Neural crest cell (in vitro differentiated cells): ENCODE measurements at places on chromosomes 16 and 17.

GRCh38 chr17:17685775-17686291 is 4.6 kb downstream of the RAI1 start:
- peak overlapping the region; percentile 74 for H3K4me3 ChIP-seq
- no peaks in the 10 kb centered on the region for H3K27me3 ChIP-seq
- peak overlapping the region; percentile 80 for H3K27ac ChIP-seq
- H3K4me1 ChIP-seq: peaks cover 60% of the 10 kb centered on the region

DNA sequence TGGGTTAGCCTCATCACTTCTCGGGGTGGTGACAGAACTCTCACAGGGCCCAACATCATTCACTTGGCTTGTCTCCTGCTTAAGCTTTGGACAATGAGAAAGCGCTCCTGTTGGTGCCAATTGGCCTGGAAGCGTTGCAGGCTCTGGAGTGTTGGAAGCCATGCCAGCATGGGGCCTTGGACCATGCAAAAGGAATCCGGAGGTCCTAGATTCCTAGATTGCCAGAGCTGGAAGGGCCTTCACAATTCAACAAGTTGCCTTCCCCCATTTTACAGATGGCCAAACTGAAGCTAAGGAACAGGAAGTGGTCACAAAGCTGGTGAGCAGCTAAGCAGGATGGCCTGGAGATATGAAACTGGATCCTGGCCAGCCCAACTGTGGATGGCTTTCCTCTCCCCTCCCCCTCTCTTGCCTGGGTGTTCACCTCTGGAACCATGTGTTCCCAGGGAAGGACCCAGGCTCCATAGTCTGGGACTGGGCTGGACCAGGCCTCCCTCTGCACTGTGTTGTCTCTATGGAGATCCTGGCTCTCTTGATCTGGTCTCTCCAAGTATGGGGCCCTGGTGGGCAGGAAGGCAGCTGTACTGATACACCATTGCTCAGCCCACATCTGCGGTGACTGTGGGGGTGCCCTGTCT is 6.0 kb upstream of the IGFBP4 start:
- H3K27me3 ChIP-seq: peaks cover 2% of the 10 kb centered on the region
- no peaks in the 10 kb centered on the region for H3K36me3 ChIP-seq
- no peaks in the 10 kb centered on the region for H3K4me1 ChIP-seq
- no peak overlapping the region for H3K4me3 ChIP-seq
- no peak overlapping the region for H3K27ac ChIP-seq
- DNase-seq: no peak

DNA sequence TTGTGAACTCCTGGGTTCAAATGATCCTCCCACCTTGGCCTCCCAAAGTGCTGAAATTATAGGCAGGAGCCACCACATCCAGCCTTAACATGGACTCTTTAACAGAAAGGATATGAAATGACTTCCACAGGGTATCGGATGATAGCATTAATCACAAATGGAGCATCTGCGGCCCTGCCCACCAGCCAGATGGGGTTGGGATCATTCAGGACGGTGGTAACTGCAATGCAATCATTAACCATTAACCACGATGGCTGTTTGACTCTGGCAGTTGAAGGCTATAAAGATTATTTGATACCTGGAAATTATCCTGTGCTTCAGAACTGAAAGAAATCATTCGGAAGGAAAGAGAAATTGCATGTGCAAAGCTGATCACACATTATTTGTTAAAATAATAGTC is 5.3 kb upstream of the CHST5 start:
- H3K4me1 ChIP-seq: no peaks in the 10 kb centered on the region
- no peak for DNase-seq
- no peak overlapping the region for H3K27ac ChIP-seq
- peaks cover 4% of the 10 kb centered on the region for H3K36me3 ChIP-seq
- H3K4me3 ChIP-seq: no peak overlapping the region
- no peaks in the 10 kb centered on the region for H3K27me3 ChIP-seq

GRCh38 chr17:79977161-79977631 is 58.5 kb downstream of the TBC1D16 start:
- peaks cover 14% of the 10 kb centered on the region for H3K4me1 ChIP-seq
- H3K27ac ChIP-seq: no peak overlapping the region
- H3K4me3 ChIP-seq: no peak overlapping the region
- no peak for DNase-seq

DNA sequence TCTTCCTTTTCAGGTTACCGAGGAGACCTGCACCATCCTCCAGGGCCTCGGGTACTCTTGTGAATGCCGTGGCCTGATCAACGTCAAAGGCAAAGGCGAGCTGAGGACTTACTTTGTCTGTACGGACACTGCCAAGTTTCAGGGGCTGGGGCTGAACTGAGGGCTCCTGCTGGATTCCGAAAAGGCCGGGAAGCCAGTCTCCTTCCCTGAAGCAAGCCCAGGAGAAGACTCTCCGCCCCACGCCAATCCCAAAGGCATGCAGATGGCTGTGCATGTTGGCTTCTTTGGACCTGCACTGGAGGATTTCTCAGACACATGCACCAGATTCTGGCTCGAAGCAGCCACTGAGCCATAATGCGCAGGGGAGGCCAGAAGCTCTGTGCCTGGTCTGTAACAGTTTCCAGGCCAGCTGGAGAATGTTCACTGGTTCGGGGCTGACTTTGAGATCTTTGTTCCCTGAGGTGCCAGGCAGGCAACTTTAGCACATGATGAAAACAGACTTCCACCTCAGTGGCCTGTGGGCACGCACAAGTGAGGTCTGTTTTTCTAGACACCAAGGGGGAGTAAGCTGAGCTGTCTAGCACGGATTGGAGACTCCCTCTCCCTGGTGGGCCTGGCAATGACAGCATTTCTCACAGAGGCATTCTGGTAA is 49.1 kb downstream of the ADCY7 start:
- H3K27me3 ChIP-seq: no peaks in the 10 kb centered on the region
- H3K4me3 ChIP-seq: no peak overlapping the region
- H3K36me3 ChIP-seq: peaks cover 21% of the 10 kb centered on the region
- DNase-seq: no peak
- peaks cover 10% of the 10 kb centered on the region for H3K4me1 ChIP-seq
- H3K27ac ChIP-seq: peak overlapping the region; percentile 84

- no peak overlapping the region for H3K27ac ChIP-seq
- H3K36me3 ChIP-seq: no peaks in the 10 kb centered on the region
- H3K4me1 ChIP-seq: peaks cover 30% of the 10 kb centered on the region
- H3K27me3 ChIP-seq: peaks cover 33% of the 10 kb centered on the region
- H3K4me3 ChIP-seq: peak overlapping the region; percentile 68
Measured at GRCh38 chr17:43714465-43715149, 44.0 kb downstream of the SOST start.

DNA sequence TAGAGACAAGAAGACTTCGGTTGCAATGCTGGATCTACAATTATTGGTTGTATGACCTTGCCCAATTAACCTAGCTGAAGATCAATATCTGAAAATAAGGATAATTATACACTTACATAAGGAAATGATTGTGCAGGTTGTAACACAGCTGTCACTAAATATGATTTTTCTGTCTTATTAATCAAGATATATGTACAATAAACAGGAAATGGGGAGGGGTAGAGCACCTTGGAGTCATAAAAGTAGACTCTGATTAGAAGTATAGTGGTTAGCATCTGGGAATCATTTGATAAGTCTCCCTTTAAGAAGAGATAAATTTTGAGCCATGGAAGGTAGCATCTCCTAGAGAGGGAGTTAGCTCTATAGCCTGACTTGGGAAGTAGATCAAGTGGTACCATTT is 369.2 kb downstream of the SHISA9 start:
- H3K36me3 ChIP-seq: no peaks in the 10 kb centered on the region
- H3K4me1 ChIP-seq: no peaks in the 10 kb centered on the region
- H3K4me3 ChIP-seq: no peak overlapping the region
- no peak overlapping the region for H3K27ac ChIP-seq
- H3K27me3 ChIP-seq: peaks cover 40% of the 10 kb centered on the region

- H3K27ac ChIP-seq: no peak overlapping the region
- H3K36me3 ChIP-seq: peaks cover 8% of the 10 kb centered on the region
- no peak overlapping the region for H3K4me3 ChIP-seq
- peaks cover 12% of the 10 kb centered on the region for H3K4me1 ChIP-seq
- DNase-seq: no peak
Measured at GRCh38 chr17:28396635-28397239, 9.3 kb downstream of the SLC46A1 start.

DNA sequence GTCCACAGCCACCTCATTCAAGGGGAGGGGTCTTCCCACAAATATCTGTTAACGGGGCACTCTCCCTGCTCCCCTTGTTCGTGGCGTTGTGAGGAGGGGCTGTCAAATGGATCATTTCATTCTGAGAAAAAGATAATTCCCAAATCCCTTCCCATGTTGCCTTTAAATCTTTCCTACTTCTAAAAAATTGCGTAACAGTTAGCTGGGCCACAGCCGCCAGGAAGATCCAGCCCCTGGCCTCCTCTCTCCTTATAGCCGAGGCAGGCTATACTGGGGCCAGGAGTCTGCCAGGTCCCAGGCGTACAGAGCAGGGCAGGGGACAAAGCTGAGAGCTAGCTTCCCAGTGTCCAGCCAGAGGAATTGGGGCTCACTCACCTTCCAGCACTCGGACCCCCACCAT is 430 bp downstream of the C16orf89 start:
- H3K27ac ChIP-seq: no peak overlapping the region
- no peaks in the 10 kb centered on the region for H3K36me3 ChIP-seq
- no peaks in the 10 kb centered on the region for H3K4me1 ChIP-seq
- no peak for DNase-seq
- no peak overlapping the region for H3K4me3 ChIP-seq

DNA sequence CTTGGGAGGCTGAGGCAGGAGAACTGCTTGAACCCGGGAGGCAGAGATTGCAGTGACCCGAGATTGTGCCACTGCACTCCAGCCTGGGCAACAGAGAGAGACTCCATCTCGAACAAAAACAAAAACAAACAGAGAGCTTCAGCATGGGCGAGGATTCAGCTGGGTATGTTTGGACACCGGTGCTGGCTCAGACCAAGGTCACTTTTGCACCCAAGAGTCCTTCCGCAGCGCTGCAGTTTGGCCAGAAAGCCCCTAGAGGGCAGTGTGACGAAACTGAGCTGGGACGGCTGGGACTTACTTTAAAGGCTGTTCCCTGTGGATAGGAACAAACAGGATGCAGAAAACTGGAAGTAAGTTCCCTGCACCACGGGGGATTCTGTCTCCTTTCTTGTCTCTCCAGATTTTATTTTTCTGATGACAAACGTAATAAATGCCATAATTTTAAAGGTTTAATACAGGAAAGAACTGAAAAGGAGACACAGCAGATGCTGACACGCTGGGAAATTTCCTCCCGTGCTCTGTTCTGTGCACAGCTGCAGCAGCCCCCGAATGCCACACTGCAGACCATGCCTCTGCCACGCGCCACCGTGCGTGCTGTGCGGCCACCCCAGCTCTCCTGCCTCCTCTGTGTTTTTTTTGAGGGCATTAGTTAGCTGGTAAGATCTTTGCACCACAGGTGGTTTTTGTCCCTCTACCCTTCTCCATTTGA is 25.2 kb upstream of the USP36 start:
- H3K27ac ChIP-seq: no peak overlapping the region
- H3K4me3 ChIP-seq: no peak overlapping the region
- peaks cover 5% of the 10 kb centered on the region for H3K4me1 ChIP-seq
- peaks cover 14% of the 10 kb centered on the region for H3K36me3 ChIP-seq

DNA sequence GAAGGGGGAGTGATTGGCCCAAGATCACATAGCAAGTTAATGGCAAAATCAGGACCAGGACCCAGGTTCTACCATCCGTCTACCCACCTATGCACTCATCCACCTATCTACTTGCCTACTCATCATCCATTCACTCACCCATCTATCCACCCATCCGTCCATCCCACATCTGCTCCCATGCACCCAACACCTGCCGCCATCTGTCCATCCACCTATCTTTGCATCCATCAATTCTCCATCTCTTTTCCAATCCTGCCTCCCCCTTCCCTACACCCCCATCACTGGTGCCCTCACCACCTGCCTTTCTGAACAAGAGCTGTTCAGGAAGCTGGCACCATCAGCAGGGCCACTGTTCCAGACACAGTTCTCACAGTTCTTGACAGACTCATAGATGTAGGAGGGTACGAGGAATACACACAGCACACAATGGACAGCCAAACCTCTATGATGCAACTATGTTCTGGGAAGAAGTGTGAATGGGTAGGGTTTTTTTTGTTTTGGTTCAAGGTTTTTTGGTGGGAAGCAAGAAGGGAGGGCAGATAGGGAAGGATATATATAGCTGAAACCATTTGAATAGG is 4.5 kb downstream of the SAMD14 start:
- no peak for DNase-seq
- peaks cover 50% of the 10 kb centered on the region for H3K4me1 ChIP-seq
- H3K27me3 ChIP-seq: peaks cover 4% of the 10 kb centered on the region
- no peak overlapping the region for H3K27ac ChIP-seq
- no peaks in the 10 kb centered on the region for H3K36me3 ChIP-seq

DNA sequence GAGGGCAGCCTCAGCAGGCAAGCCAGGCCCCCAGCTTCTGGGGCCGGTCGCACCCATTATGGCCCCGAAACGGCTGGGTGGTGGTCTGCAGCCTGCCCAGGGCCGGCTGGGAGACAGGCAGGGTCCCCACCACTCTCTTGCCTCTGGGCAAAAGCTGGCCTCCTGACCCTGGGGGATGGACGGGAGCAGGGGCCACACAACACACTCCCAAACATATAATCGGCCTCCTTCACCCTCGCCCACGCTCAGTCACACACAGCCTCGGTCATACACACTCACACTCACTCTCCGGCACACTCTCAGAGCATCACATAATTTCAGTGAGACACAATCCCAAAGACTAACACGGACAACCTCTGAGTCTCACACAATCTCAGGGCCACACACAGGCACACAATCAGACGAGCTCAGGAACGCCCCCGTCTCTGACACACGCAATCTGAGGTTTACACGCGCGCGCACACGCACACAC is 589 bp downstream of the PEMT start:
- H3K27me3 ChIP-seq: no peaks in the 10 kb centered on the region
- H3K4me1 ChIP-seq: peaks cover 19% of the 10 kb centered on the region
- H3K36me3 ChIP-seq: no peaks in the 10 kb centered on the region
- peak overlapping the region; percentile 96 for H3K4me3 ChIP-seq

DNA sequence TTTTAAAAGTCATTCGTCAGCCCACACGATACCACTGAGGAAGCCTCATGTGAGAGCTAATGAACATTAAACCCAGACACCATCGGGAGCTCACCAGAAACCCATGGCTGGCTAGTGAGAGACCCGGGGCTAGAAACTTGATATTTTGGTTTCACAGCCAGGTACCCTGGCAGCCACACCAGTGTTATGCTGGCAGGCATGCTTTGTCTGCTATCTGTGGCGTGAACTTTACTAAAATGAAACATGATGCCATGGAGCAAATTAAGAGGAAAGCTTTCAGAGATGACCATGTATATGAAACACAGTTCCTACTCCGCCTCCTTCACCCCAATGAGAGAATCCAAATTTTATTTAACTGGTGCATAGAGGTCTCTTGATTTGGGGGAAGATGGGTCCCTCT is 291.2 kb downstream of the IRX3 start:
- no peak for DNase-seq
- no peaks in the 10 kb centered on the region for H3K36me3 ChIP-seq
- no peak overlapping the region for H3K4me3 ChIP-seq
- no peak overlapping the region for H3K27ac ChIP-seq
- no peaks in the 10 kb centered on the region for H3K27me3 ChIP-seq
- peaks cover 26% of the 10 kb centered on the region for H3K4me1 ChIP-seq

GRCh38 chr17:1532836-1533602 is 16.6 kb upstream of the INPP5K start:
- H3K36me3 ChIP-seq: peaks cover 4% of the 10 kb centered on the region
- H3K27me3 ChIP-seq: no peaks in the 10 kb centered on the region
- H3K27ac ChIP-seq: no peak overlapping the region
- no peaks in the 10 kb centered on the region for H3K4me1 ChIP-seq
- no peak overlapping the region for H3K4me3 ChIP-seq
